ENCODE measurements at places on chromosomes 1 and 21.

GRCh38 chr1:246091477-246091876 is 415.6 kb downstream of the SMYD3 start:
- no peak for DNase-seq

- no peak for DNase-seq
Observed at GRCh38 chr1:7116001-7116400, 330.7 kb downstream of the CAMTA1 start.

GRCh38 chr1:25468033-25468432 is 37.3 kb downstream of the MACO1 start:
- DNase-seq, result no peak

GRCh38 chr1:113191579-113192076 is 118.6 kb downstream of the LRIG2 start:
- DNase-seq, result no peak

DNA sequence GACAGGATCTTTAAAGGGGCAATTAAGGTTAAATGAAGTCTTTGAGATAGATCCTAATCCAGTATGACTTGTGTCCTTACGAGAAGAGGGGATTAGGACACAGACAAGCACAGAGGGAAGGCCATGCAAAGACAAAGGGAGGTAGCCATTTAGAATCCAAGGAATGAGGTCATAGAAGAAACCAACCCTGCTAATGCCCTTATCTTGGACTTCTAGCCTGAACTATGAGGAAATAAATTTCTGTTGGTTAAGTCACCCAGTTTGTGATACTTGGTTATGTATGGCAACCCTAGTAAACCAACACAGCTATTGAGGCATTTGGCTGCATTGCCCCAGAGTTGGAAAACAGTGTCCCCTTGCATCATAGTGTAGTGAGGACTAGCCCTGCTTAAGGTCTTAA is 121.3 kb downstream of the MAST2 start:
- DNase-seq, result no peak

GRCh38 chr1:101088431-101088830 is 62.8 kb upstream of the DPH5 start:
- DNase-seq, result no peak

DNA sequence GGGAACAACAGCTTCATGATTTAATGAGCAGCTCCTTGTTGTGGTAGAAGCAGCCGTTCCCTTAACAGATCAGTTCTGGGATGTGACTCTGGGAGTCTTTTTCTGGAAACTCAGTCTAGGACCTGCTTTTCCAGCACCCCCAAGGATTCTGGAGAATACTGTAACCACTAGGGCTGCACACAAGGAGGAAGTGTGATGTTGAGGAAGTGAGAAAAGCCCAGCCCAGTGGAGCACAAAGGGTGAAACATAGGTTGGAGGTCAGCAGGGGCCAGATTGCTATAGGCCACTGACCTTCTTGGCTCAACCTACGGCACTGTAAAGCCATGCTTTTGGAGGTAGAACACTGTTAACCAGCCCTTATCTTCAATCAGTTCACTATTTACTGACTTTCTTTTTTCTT is 10.1 kb upstream of the PLA2G5 start:
- no peak for DNase-seq

GRCh38 chr1:86339014-86339812 is 56.9 kb downstream of the ODF2L start:
- DNase-seq, result no peak

- DNase-seq, result no peak
Observed at GRCh38 chr1:83815330-83815729, 183.6 kb downstream of the TTLL7 start.

DNA sequence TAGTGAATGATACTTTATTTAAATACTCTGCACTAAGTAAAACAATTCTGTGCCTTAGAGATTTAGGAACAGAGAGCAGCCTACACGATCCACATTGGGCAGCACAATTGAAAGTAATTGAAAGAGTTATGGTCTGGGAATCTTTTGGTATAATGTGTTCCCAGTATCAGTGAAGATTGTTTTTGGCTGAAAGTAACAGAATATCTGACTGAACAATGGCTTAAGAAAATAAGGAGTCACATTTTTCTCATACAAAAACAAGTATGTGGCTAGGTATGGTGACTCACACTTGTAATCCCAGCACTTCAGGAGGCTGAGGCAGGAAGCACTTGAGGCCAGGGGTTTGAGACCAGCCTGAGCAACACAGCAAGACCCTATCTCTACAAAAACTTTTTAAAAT is 306.2 kb downstream of the NFIA start:
- DNase-seq, result no peak

DNA sequence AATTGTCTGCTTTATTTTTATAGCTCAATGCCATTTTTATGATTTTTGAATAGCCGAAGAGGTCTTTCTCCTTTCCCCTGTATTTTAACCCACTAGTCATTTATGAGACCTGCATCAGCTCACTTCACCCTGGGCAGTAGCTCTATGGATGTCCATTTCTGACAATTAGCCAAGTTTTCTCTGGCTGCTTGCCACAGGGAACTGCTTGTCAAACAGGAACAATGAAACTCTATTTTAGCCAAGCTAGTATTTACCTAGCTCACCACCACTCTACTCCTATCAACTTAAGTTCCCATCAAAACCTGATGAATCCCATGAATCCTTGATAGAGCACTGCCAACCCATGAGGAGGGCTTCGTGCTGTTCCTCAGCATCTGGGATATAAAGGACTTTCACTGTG is 406.7 kb downstream of the RWDD3 start:
- no peak for DNase-seq

DNA sequence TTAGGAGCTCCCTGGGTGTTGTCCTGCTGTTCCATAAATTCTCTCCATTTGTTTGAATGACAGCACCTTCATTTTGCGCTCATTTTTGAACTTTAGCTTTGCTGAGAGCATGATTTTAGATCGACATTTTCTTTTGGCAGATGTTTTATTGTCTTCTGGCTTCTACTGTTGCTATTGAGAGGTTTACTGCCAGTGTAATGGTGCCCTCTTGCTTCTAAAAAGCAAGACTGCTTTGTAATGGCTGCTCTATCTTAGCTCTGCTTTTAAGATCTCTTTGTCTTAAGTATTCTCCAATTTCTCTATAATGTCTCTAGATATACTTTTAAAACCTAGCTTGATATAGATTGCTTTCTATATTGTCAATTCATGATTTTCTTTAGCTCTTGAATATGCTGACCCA is 27.8 kb downstream of the THEM4 start:
- no peak for DNase-seq

DNA sequence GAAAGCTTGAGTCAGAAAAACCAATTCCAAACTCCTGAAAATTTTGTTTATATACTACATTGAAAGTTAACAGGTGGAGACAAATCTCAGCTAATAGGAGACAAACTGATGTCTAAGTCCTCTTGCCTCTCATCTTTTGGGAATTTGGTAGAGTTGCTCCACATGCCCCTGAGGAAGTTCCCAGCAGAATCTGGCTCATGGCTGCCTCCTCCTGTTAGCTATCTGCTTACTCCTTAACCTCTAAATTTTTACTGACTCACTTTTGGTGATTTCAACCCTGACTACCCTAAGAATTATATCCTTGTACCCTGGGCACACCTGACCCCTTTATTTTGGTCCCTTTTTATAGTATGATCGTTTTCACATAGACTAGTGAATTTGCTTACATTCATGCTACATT is 633.7 kb upstream of the USP24 start:
- no peak for DNase-seq

GRCh38 chr1:75937034-75937433 is 4.8 kb upstream of the ASB17 start:
- DNase-seq, result no peak

DNA sequence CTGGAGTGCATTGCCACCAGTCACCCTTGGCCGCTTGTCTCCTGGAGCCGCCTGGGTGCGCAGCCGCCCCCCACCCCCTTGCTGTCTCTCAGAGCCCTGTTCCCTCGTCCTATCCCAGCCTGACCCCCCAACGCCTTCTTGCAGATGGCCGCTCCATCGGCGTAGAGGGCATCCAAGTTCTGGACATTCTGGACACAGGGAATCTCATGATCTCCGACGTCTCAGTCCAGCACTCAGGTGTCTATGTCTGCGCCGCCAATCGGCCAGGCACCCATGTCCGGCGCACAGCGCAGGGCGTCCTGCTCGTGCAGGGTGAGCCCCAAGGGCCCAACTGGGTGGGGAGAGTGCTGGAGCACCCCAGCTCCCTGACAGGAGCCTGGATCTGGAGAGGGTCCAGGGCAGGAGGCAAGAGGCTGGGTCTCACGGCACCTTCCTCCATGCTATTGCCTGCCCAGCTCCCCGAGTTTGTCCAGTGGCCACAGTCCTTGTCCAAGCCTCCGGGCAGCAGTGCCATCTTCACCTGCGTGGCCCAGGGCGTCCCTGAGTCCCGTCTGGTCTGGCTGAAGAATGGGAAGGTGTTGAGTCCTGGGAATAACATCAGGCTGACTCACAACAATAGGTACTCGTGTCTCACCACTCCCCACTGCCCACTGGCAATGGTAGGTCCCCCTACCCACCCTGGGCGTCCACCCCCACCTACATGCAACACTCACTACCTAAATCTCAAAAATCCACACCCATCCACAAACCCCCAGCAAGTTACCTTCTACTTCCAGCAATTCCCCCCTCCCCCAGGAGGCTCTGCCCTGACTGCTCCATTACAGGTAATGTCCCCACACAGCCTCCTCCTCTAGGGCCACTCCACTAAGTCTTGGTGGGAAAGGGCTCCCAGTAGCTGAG is 24.6 kb downstream of the SLC27A3 start:
- DNase-seq, result no peak

- no peak for DNase-seq
Observed at GRCh38 chr1:61247051-61247825, 164.9 kb downstream of the NFIA start.

- no peak for DNase-seq
Observed at GRCh38 chr1:7565099-7565750, 205.9 kb upstream of the VAMP3 start.

- no peak for DNase-seq
Observed at GRCh38 chr1:223358826-223359225, 5.2 kb downstream of the SUSD4 start.

DNA sequence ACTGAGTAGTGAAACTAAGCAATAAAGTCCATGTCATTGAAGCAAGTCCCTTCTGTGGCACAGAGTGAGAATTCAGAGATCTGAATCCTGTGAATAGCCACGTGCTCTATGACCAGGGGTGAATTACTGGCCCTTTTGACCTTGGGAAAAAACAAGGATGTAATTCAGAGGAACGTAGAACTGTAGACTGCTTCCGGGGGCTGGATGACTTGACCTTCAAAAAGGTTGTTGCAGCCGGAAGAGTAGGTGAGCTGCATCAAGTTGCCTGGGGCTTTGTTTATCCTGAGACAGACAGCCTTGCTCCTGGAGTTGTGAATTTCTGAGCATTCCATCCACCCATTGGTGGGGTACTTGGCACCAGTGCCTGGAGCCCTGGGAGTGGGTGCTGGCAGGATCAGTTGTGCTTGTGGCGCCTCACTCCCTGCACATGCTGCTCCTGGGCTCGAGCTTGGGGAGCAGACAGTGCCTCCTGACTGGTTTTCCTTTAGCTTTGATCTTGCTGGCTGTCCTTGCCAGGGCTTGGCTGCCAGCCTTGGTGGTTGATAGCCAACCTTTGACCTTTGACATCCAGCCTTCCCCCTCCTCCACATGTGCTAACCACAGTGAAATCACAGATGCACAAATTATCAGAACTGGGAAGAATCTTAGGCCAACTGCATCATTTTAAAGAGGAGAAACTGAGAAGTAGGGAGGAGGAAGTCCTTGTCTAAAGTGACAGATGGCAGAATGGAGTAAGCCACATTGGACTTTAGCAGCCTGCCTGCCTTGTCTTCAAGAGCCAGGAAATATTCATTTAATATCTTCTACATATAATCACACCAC is 16.2 kb upstream of the MYOG start:
- DNase-seq, result peak; percentile 26

- DNase-seq, result no peak
Observed at GRCh38 chr1:78401148-78401547, 89.6 kb upstream of the PTGFR start.

GRCh38 chr21:35585155-35585554 is 475.2 kb downstream of the SETD4 start:
- no peak for DNase-seq

GRCh38 chr1:174169342-174169741 is 10.0 kb downstream of the RABGAP1L start:
- no peak for DNase-seq

- DNase-seq, result no peak
Observed at GRCh38 chr1:64320007-64320406, 116.6 kb downstream of the UBE2U start.

- no peak for DNase-seq
Observed at GRCh38 chr1:16212251-16212961, at the start of gene ARHGEF19. ARHGEF19 (minus strand) TSS chr1:16212652; CDS start chr1:16209054, 3,598 bp downstream.

DNA sequence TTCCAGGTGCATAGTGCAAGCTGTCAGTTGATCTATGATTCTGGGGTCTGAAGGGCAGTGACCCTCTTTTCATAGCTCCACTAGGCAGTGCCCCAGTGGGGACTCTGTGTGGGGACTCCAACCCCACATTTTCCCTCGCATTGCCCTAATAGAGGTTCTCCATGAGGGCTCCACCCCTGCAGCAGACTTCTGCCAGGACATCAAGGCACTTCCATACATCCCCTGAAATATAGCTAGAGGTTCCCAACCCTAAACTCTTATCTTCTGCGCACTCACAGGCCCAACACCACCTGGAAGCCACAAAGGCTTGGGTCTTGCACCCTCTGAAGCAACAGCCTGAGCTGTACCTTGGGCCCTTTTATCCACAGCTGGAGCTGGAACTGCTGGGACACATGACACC is 65.7 kb upstream of the PKN2 start:
- DNase-seq, result no peak

DNA sequence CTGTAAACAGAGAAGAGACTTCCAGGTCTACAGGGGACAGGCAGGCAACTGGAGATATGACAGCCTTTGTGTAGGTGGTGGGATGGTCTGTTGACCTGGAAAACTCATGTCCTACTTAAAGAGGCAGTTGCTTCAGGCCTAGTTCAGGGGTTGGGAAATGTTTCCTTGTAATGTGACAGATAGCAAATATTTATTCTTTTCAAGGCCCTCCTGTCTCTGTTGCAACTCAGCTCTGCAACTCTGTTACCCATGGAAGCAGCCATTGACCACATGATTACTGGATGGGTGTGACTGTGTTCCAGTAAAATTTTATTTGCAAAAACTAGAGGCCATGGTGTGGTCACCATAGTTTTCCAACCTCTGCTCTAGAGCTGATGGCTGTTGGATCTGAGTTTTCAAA is 341.9 kb downstream of the PTBP2 start:
- DNase-seq, result no peak

DNA sequence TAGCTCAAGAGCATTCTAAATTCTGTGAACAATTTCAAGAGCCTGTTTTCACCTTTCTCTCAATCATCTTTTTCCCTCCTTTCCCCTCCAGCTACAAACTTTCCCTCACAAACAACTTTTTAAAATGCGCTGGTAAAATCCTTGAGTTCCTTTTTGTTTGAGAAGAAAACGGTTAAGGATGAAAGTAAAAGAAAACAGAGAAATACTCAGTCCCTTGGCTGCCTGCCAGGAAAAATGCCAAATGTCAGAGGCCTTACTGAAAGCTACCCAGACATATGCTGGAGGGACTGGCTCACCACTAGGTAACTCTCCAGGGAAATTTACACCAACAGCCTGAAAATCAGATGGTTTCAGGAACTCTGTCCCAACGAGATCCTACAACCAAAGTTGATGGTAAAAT is 11.0 kb upstream of the SERBP1 start:
- no peak for DNase-seq

- no peak for DNase-seq
Observed at GRCh38 chr1:93784538-93784937, 94.5 kb downstream of the DNTTIP2 start.

Data from cerebellar nuclear complex (tissue), 1 donor.